Stimulated activated CD4-positive, alpha-beta T cell treated with anti-CD3 and anti-CD28 coated beads, Interleukin-4, amount 100 ng/mL, for 1 hour (primary cell): ENCODE measurements at places on chromosomes 12 and 14.

DNA sequence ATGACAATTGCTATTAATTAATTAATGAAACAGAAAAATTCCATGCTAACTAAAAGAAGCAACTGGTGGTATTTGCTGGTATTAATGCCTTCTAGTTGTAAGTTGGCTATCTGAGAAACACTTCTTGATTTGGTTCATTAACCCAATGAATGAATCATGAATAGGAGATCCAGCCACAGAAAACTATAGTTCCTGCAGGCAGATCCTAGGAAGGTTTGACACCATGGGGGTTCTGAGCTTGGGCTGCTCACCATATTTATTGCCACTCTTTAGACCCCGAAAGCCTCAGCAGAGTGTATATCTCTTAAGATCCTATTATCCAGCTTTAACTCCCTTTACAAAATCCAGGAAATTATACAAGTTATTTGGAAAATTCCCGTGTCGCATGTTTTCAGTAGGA lies 81.4 kb upstream of the REP15 start:
- DNase-seq = no peak

- DNase-seq = no peak
Measured at GRCh38 chr12:8154526-8154925, 2.3 kb upstream of the ZNF705A start.

- no peak for DNase-seq
Measured at GRCh38 chr14:100340423-100340813, 17.3 kb downstream of the SLC25A47 start.

- no peak for DNase-seq
Measured at GRCh38 chr12:69508621-69509020, 38.4 kb downstream of the FRS2 start.

- DNase-seq = no peak
Measured at GRCh38 chr12:101700299-101700820, 2.9 kb downstream of the CHPT1 start.

DNA sequence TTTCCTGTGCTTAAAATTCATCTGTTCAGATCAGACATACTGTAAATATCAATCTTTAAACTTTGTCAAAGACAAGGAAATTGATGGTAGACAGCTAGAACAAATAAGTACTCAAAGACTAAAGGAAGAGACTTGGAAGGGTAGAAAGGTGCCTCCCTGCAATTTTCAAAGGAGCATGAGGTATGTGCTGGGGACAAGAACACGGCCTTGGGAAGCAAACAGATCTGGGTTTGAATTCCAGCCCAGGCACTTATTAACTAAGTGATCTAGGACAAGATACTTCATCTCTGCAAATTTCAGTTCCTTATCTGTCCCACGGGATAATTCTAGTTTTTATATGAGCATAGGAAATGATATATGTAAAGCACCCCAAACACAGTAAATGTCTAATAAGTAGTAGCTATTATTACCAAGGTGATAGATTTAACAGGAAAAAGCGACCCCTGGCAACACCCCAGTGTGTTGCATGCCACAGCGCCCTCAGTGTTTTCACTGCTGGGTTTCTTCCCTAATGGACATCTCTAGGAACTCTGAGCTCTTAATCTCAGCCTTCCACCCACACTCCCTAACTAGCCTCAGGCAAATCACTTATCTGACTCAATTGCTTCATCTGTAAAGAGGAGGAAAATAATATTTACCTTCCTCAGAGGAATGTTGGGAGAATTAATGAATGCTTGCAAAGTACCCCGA lies 44.7 kb upstream of the BMP4 start:
- DNase-seq = no peak

DNA sequence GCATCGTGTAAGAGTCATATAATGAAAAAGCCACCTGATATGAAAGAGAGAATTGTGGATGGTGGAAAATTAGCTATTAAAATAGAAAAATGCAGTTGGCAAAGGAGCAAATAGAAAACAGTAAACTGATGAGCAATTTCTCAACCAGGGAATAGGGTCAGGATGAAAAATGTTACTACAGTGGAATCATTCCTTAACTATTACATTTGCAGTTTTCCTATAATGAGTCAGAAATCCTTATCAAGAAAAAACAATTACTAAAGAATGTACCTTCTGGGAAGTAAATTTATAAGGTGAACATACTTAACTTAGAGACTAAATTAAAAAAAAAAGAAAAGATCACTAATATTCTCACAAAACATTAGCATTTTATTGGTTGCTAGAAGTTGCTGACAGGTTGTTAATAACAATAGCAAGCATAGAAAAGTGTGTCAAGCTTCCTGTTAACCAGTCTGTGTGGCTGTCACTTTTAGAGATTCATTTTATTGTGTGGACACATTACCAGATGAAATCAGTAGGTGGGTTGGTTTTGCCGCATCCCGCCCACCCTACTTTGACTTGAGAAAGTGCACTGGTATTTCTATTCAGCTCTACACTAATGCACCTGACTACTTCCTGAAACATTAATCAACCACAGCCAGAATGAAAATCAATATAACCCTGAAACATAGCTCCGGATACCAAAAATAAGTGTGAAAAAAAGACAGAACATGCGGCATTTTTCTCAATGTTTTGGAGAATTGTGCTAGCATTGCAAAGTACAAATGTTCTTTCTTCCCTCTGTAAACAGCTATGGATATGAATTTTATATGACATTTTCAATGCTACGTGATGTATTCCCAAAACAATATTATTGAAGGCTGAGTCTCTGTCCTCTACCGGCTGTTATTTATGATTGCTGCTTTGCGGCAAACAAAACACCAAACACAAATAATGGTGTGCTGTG lies 576.7 kb downstream of the SLC16A7 start:
- no peak for DNase-seq

- no peak for DNase-seq
Measured at GRCh38 chr12:76152181-76152807, 67.8 kb upstream of the NAP1L1 start.

DNA sequence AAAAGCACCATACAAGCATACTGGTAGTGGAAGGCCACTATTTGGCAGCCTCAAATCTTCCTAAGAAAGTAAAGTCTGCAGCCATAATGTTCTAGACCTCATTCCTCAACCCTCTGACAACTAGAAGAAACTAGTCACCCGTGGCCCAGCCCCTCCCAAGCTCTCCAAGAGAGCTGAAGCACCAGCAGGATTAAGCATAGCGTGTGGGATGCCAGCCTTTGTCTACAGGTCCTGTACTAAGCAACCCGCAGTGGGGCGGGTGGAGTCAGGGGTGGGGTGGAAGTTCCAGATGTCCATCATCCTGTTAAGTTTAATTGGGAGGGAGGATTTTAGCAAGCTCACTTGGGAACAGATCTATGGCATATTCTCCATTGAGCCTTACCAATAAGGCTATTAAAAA lies 14.2 kb downstream of the SLC11A2 start:
- DNase-seq = no peak

DNA sequence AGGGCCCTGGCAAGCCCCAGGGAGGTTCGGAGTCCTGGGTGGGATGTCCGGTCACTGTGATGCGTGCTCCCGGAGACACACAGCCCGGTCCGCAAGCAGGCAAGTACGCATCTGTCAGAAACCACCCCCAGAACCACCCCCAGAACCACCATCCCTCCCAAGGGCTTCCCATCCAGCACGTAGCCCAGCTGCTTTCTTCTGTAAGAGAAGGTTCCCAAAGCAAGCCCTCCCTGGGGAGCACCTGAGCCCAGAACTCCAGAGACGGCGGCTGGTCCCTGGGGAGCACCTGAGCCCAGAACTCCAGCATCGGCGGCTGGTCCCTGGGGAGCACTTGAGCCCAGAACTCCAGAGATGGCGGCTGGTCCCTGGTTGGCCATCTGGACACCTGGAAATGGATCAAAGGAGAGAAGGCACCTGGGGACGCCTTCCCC lies 2.6 kb upstream of the FBRSL1 start:
- DNase-seq = no peak

- no peak for DNase-seq
Measured at GRCh38 chr12:24879644-24880043, 69.3 kb downstream of the BCAT1 start.

GRCh38 chr12:11500188-11500860 lies 105.0 kb upstream of the PRB2 start:
- DNase-seq = peak; percentile 78

DNA sequence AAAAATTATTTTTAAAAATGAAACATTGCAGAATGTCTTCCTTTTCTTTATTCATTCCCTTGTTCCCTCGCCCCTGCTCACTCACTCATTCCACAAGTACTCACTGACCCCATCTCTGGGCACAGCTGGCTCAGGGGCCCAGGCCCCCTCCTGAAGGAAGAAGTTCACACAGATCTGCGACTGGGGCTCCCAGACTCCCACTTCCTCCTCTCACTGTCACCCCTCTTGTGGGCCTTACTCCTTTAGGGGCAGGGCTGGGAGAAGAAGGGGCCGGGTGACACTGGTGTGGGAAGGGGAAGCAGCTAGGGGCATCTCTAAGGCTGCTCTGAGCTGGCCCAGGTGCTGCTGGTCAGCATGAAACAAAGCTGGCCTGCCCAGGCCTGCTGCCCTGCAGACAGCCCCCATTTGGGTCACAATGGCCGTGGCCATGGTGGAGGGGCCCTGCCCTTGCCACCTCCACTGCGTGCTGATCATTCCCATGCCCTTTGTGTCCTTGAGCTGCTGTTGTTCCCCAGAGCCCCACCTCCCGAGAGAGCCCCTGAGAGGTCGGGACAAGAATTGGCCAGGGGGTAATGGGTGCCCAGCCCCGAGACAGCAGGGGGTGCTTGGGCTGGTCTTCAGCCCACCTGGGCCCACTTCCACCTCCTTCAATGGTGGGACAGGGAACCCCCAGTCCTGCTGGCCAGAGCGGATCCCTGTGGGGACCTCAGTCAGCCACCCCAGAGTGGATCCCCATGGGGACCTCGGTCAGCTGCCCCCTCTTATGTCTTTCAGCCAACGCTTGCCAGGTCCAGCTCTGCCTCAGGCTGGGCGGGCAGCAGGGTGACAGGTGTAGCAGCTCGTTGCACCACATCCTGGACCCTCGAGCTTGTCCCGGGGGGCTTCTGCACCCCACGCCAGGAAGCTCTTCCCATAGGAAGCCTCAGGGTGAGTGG lies 212.4 kb upstream of the C14orf180 start:
- no peak for DNase-seq

- DNase-seq = no peak
Measured at GRCh38 chr14:32432813-32433538, 103.9 kb downstream of the AKAP6 start.

- no peak for DNase-seq
Measured at GRCh38 chr12:47547077-47547476, 158.8 kb downstream of the RPAP3 start.

- no peak for DNase-seq
Measured at GRCh38 chr12:25256005-25256404, 5.3 kb upstream of the KRAS start.

DNA sequence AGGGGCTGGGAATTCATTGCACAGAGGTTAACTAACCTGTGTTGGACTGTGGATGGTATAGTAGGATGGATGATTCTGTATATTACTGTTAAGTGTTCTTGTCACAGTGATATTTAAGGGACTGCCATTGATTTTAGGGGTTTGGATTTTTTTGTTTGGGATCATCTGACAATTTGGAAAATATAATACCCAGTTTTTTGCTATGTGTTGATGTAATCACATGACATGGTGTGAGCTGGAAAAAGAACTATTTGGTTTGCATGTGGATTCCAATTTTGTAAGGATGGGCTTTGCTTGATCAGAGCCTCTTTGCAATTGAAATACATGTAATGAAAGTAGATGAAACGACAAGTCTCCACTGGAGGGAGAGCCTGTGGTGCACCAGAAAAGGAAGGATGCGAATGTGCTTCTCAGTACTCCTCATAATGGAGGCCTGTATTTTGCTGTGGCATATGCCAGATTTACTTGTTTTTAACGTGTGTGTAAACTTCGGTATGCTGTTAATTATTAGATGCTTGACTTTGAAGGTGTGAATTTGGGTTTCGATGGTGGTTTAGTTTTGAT lies 2.7 kb downstream of the DYRK2 start:
- no peak for DNase-seq

DNA sequence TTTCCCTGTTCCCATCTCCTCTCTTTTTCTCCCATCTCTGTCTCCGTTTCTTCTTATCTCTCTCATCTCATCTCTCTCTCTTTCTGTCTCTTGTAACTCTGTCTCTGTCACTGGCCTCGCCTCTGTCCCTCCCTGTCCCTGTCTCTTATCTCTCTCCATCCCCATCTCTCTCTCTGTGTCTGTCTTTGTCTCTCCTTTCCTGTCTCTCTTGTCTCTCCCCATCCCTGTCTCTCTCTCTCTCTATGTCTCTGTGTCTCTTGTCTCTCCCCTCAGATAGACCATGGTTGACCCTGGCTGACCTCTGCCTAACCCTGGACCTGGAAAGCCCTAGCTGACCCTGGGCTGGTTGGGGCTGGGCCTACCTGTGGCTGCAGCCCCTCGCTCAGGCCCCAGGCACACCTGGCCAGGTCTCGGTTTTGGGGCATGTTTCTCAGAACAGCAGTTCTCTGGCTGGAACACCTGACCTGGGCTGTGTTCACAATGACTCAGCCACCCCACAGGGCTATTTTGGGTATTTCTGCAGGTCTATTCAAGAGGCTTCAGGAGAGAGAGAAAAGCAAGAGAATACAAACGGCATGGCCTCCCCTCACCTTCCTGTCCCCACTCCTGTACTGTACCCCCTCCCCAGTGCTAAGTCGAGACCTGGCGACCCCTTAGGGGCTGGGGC lies 174.4 kb downstream of the TMEM121 start:
- no peak for DNase-seq

DNA sequence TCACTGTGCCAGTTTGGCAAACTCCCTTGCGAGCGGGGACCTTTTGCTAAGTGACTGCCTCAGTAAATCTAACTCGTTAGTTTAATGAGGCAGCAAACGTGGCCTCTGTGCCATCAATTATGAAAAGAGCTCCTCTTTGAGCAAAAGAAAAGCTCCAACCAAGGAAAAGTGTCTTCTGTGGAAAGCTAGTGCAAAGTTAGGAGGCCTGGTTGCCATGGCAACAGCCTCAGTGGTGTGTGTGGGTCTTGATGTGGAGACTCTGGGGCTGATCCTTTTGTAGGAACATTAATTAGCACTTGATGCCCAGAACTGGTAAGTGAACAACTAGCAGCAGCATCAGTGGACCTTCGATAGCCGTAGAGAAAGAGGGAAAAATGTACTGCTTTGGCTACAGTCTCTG lies 145.7 kb downstream of the CHST11 start:
- no peak for DNase-seq

DNA sequence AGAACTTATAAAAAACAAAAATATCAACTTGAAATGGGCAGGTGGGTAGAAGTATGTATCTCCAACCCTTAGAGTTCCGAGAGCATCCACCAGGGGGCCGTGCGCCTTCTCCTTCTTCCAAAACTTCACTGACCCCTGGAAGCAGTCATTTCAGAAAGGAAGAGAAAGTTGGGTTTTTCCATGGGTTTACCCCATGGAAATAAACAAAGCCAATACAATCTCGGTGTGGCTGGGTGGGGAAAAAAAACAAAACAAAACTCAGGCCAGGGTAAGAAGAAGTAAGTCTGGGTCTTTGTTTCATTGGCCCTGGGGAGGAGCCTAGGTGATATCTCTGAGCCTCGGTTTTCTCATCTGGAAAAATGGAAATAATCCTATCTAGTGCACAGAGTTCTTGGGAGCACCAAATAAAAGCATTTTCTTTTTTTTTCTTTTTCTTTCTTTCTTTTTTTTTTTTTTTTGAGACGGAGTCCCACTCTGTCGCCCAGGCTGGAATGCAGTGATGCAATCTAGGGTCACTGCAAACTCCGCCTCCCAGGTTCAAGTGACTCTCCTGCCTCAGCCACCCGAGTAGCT lies 33.6 kb upstream of the HNF1A start:
- DNase-seq = peak; percentile 72

GRCh38 chr14:99571303-99571986 lies 32.6 kb downstream of the CCDC85C start:
- no peak for DNase-seq
